Activated naive CD4-positive, alpha-beta T cell (primary cell): ENCODE measurements at places on chromosomes 5 and 9.

DNA sequence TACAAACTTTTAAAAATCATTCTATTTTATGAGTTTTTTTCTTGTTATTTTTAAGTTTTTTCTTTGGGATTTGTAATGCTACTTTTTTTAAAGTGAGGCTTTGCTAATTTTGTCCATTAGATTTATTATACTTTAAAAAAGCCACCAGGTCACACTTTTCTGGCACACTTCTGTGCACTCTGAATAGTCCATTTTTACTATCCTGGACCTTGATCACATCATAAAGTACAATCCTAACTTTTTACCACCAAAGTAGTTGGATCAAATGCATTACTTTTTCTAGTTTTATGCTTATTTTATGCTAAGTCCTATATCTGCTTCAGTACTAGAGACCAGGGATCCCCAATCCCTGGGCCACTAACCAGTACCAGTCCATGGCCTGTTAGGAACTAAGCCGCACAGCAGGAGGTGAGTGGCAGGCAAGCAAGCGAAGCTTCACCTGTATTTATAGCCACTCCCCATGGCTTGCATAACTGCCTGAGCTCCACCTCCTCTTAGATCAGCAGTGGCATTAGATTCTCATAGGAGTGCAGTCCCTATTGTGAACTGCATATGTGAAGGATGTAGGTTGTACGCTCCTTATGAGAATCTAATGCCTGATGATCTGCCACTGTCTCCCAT lies 16.0 kb downstream of the FRRS1L start:
- DNase-seq = no peak

DNA sequence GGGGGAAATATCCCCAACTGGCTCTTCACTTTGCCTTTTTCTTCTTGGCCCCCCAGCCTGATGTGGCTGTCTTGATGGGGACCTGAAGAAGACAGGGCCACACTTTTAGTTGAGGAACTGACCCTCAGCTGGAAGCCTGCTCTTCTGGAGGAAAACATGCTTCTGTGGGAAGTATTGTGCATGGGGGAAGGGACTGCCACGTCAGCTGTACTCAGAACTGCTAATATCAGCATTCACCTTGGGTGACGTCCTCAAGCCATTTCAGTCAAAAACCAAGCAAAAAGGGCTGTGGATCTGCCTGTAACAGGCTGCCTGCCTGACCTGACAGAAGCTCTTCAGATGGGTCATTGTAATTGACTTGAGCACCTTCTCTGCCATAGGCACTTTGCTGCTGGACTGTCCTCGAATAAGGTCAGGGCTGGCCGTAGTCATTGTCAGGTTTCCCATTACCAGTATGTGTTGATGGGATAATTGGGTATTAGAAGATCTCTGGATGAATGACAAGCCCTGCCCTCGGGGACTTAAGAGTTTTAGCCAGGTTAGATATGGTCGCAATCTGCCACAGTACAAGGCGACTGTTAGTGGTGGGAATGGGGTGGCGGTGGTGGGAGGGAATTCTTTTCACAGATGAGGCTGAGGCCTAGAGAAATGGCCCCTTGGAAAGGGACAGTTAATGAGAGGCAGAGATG lies 10.4 kb downstream of the RAI14 start:
- no peak for DNase-seq

- no peak for DNase-seq
These were observed 12.8 kb upstream of the GPX3 start for GRCh38 chr5:151007430-151008209.

DNA sequence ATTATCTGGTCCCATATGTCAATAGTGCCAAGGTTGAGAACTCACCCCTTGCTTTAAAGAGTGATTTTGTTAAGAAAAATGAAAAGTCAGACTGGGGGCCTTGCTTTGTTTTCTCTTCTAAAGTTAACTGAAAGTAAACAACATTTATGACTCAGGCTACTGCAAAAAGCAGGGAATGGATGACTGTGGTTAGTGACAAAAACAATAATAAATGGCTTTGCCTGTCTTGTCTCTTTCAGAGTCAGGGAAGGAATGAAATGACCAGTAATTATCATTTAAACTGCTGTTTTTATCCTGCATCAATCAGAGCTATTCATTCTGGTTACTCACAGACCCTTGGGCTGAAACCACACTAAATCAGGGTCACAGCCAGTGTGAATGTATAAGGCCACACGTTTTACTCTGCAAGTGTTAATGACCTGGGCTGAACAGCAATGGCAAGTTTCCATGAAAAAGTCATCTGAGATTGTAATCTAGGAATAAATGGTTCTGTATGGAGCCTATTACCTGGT lies 112.2 kb downstream of the ZNF608 start:
- DNase-seq = no peak

- no peak for DNase-seq
These were observed 284.7 kb upstream of the MAP3K1 start for GRCh38 chr5:56530626-56531138.

GRCh38 chr5:118592229-118593002 lies 395.9 kb downstream of the DTWD2 start:
- no peak for DNase-seq

DNA sequence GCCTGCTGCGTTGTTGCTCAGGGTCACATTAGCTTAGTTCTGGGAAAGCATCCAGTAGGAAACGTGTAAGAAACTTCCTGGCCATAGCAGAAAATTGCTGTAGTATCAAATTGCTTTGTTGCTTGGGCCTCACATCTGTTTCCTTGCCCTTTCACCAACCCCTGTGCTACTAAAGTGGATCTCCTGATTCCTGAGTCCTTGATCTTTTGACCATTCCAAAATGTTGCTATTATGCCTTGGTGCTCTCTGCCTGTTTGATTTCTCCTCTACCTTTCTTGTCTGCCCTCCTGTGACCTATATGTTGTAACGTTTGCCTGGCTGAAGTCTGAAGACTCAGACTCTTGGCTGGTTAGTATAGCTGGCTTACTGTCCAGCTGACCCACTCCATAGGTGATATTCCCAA lies 350.5 kb downstream of the ADGRV1 start:
- DNase-seq = no peak
